ENCODE measurements at places on chromosomes 16 and 17.

DNA sequence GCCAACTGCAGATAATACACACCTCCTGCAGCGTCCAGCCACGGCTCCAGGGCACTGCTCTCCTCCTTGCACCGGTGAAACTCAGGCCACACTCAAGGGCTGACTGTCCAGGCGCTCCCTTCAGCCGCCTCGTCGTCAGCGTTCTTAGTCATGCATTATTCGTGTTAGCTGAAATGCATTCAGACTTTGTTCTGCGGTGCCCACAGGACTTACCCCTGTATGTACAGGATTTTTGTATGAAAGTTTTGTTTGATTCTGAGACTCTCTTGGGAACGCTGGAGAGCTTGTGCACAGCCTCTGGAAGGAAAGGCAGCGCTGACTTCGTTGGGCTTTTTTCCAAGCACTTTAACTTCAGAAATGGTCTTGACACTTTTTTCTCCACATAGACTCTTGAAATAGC, 22.1 kb downstream of the CIBAR2 start:
- no peak for DNase-seq

- DNase-seq: no peak
Observed at GRCh38 chr17:46175891-46176290, 17.3 kb downstream of the KANSL1 start.

DNA sequence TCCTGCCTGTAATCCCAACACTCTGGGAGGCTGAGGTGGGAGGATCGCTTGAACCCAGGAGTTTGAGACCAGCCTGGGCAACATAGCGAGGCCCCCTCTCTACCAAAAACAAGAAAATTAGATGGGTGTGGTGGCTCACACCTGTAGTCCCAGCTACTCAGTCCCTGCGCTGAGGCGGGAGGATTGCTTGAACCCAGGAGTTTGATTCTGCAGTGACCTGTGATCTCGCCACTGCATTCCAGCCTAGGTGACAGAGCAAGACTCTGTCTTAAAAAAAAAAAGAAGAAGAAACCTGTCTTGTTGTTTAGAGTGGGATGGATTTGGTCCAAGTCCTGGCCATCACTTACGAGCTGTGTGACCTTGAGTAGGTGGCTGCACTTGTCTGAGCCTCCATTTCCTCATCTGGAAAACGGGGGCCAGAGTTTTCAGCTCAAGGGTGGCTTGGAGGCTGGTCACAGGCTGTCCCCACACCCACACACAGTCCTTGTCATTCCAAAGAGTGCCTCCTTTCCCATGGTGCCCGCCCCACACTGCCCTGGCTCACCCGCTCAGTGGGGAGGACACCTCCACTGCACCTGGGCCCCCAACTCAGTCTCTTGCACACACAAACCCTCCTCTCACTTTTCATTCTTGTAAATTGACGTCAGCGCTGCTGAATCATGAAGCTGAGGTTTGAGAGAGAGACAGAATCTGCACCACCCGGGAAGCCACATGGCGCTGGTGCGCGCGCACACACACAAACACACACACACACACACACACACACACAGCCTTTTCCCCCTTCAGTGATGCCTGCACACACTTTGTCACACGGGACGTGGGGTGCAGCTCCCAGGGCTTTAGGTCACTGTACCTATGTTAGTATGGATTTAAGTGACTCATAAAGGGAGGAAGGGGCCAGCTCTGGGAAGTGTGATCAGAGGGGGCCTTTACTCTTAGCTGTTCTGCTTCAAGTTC, 4.2 kb downstream of the SOCS1 start:
- DNase-seq: no peak

- no peak for DNase-seq
Observed at GRCh38 chr16:15822957-15823356, 33.9 kb downstream of the MYH11 start.

- DNase-seq: no peak
Observed at GRCh38 chr17:1744551-1745512, 2.2 kb downstream of the SERPINF2 start.

DNA sequence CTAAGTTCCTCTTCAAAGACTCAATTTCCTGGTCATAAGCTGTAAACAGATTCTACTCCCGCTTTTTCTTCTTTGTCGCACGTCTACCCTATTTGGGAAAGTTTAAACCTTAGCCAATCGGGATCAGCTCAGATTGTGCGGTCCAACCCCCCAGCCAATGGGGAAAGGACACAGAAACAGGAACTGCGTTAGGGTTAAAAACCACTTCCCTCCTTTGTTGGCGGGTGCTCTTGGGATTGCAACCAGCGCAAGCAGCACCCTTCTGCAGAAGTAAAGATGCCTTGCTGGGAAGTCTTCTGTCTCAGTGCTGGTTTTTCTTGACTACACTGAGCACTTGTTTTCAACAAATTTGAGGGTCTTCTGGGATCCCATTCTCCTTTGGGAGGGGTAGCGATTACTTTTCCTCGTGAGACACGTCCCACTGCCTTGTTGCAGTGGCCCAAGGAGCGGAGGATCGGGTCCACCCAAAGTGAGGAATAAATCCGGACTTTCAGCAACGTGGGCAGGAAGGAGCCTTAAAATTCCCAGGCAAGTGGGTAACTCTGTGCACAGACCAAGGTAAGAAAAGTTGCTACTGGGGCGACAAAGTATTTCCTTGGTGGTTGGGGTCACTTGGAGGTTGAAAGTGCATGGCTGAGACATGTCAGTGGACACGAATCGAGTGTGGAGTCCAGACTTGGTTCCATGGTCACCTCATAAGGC, 1.0 kb upstream of the YPEL3 start:
- no peak for DNase-seq

- DNase-seq: peak; percentile 65
Observed at GRCh38 chr17:7720125-7720524, 2.6 kb downstream of the DNAH2 start.

DNA sequence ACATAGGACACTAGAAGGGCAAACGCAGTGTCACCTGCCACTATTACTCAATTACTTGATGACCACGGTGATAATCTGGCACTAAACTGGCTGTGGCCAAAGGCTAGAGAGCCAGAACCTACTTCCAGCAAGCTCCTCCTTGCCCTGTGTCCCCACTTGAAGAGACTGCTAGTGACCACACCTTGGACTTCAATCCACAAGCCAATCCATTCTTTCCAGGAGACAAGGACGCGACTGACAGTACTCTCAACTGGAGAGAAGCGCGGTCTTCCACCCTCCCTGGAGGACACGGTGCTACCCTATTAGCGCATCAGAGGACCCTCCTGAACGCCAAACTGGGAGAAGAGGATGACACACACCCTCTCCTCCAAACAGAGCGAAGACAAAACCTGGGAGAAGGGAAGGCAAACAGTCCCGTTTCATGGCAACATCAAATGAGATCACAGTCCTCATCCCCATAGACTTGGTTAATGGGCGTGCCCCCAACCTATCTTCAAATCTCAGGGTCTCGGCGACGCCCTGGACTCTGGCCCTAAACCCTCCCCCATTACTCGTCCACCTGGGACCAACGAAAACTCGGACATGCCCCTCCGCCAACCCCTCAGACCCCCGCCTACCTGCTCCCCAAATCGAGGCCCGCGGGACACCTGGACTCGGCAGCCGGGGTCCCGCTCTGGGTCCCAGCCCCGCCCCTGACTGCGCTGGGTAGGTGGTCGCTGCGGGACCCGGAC, 508 bp downstream of the FLCN start:
- no peak for DNase-seq

DNA sequence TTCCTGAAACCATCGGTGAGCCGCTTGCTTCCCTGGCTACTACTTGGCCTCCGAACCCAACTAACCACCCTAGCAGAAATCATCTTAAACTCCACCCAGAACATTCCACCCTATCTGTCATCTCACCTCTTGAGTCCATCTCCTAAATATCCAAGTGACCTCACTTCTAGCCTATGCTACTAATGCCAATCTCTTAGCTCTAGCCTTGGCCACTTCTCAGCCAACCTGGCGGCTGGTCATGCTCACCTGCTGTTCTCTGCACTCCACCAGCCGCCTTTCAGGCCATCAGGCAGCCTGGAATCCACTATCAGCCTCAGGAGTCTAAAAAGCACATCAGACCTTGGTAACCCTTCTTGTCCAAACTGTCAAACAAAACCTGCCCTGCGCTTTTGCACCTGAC, 11.9 kb upstream of the CYTH1 start:
- DNase-seq: no peak

GRCh38 chr17:37725021-37725595, 19.8 kb downstream of the HNF1B start:
- no peak for DNase-seq

GRCh38 chr17:77881545-77881944, 77.0 kb upstream of the TNRC6C start:
- DNase-seq: no peak

DNA sequence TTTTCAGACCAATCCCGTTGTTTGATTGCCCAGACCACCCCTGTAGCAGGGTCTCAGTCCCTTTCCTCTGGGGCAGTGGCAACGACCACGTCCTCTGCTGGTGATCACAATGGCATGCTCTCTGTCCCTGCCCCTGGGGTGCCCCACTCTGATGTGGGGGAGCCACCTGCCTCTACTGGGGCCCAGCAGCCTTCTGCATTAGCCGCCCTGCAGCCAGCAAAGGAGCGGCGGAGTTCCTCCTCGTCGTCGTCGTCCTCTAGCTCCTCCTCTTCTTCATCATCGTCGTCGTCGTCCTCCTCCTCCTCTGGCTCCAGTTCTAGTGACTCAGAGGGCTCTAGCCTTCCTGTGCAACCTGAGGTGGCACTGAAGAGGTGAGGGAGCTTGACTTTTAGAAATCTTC, 9.2 kb downstream of the ELOB start:
- DNase-seq: no peak

DNA sequence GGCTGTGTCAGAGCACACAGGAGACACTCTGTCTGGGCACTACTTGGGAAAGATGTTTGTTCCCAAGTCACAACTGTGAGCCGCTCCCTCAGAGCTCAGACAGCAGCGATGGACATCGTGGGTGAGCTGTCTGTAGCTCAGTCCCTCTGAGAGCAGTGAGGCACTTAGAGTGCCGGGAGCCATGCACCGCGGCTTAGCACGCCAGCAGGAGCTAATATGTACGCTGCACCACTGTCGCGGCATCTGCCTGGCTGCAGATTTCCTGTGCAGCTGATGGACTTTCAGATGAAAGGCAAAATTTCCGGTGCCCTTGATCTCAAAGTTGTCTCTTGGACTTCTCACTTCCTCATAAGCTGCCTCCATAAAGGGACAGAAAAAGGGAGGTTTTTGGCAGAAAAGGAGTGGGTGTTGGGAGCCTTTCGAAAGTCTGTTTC, 92.8 kb upstream of the ZNF469 start:
- DNase-seq: no peak

DNA sequence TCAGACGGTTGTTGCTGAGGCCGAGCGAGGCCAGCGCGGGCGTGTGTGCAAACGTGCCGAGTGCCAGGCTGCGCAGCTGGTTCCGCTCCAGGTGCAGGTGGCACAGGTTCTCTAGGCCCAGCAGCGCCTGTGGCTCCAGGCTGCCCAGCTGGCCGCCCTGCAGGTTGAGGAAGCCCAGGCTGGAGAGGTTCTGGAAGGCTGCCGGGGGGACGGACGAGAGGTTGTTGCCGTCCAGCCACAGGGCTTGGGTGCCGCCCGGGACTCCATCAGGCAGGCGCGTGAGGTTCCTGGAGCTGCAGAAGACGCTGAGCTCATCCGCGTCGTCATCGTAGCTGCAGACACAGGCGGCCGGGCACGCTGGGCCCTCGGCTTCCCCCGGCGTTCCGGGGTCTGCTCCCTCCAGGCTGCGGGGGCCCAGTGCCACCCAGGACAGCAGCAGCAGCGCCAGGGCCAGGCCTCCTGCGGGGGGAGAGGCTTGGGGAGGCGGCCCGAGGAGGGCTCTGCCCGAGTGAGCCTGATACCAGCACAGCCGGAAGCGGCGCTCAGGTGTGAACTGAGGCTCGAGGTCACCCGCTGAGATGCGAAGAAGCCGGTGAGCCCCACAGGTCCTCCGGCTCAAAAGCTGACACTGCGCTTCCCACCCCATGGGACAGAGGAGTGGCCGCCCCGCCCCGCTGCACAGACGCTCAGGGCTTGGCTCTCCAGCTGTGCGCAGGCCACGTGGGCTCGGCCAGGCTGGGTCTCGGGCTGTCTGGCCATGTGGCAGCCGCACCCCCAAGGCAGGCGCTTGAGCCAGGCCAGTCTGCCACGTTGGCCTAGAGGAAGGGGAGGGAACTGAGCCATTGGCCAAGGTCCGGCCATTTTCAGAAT, 1.3 kb downstream of the IGFALS start:
- DNase-seq: no peak

- no peak for DNase-seq
Observed at GRCh38 chr17:13540546-13540945, 61.2 kb downstream of the HS3ST3A1 start.

DNA sequence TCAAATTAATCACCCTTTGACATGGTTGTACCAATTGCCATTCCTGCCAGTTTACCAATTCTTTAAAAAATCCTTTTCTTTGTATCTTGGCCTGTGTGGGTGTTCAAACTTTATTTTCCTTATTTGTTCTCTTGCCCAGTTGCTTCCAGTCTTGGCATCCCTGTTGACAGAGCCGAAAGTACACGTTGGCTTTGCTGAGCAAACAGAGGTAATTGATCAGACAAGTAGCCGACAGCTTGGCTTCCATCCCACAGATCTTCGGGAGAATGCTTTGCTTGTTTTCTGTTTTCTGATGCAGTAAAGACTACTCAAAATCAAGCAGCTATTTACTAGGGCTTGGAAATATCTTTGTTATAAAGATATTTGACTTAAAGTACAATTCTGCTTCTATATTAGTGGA, 506.8 kb upstream of the SALL1 start:
- DNase-seq: peak; percentile 14

DNA sequence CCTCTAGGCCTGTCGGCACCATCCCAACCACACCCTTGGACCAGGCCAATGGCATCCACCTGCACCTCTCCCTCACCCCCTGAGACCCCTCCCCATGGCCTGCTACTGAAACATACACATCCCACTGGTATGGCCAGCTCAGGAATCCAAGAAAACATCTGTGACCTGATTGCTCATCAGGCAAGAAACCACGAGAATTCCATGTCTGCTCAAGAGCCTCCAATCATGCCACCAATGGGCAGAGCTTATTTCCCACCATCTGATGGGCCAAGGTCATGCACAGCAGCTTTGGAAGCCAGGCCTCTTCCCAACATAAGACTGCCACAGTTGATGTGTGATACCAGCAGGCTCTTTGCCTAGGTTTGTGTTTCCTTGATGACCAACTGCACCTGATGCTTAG, 190.1 kb downstream of the C16orf78 start:
- DNase-seq: no peak

DNA sequence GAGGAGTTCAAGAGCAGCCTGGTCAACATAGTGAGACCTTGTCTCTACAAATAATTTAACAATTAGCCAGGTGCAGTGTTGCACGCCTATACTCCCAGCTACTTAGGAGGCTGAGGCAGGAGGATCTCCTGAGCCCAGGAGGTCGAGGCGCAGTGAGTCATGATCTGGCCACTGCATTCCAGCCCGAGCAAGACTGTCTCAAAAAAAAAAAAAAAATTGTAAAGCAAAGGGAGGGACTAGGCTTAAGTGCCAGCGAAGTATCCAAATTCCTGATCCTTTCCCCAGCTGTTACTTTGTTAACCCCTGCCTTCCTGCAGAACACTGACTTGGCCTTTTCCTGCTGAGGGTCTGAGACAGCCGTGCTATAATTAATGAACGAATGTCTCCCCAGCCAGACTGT, 2.7 kb downstream of the GDPD3 start:
- no peak for DNase-seq
